ENCODE measurements at places on chromosomes 12 and 14.

DNA sequence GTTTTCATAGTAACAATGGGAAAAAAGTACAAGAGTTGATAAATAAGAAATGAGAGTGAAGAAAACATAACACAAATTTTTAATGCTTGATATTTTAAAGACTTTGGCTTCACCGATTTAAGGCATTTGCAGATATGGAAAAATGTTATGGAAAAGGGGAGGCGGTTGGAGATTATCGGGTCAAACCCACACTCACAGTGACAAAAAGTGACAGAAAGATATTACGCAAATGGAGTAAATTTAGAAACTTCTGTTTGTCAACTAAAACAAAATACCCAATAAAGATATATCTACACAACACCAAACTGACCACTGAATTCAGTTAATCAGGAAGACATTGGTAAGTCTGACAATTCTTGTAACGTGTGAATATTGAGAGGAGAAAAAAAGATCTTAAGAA lies 2.5 kb downstream of the PPP1R12A start:
- DNase-seq: no peak

DNA sequence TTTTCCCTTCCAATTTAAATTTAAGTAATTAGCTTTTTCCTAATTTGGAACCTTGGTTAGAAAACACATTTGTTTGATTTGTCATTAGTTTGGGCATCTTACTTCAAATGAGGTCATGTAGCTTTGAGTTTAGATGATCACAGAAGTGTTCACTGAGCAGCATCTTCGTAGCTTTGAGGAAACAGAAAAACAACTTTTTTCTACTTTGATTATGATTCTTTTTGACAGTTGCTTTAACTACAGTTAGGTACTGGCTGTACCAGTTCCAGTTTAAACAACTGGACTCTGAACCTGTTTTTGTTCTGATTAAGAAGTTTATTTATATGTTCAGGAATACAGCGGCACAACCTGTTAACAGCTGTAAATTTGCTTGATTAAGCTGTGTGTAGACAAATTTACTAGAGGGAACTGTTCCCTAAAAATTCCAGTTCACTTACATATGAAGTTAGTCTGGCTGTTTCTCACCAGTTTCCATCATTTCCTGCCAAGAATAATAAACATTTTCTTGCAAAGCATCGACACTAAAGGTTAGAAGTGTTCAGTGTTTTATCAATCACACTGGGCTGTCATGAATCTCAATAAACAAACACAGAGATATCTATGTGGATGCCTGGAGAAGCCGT lies 191.9 kb downstream of the RAD51B start:
- no peak for DNase-seq

- no peak for DNase-seq
Observed at GRCh38 chr12:18443768-18444437, 182.6 kb downstream of the PIK3C2G start.

DNA sequence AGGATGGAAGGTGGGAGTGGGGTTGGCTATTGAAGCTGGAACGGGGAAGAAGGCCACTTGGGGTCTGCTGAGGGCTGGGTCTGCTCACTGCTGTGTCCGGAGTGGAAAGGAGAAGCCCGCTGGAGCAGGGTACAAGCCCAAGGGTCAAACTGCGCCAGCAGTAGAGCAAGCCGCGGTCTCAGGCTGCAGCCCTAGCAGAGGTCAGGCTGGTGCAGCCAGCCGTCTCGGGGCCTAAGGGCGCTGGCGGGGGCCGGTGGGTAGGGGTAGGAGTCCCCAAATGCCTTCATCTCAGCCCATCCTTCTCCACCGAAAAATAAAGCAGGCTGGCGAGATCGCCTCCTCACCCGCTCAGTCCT lies 718 bp upstream of the JDP2 start:
- DNase-seq: no peak

DNA sequence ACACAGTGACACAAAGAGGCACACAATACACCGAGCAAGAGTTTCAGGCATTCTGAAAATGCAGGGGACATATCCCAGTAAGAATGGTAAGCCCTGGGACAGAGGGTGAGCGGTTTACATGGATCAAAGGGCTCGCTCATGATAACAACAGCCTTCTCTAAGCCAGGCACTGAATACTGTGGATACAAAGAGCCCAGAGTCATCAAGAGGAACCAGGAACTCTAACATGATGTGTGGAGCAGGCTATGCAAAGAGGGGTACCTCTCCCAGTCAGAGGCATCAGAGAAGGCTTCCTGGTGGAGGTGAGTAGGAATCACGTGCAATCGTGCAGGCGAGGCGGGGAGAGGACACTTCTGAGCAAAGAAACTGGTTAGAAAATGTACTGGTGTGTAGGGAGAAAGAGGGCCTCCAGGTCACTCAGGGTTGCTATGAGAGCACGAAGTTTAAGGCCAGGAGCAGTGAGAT lies 76.9 kb upstream of the EEA1 start:
- DNase-seq: no peak

DNA sequence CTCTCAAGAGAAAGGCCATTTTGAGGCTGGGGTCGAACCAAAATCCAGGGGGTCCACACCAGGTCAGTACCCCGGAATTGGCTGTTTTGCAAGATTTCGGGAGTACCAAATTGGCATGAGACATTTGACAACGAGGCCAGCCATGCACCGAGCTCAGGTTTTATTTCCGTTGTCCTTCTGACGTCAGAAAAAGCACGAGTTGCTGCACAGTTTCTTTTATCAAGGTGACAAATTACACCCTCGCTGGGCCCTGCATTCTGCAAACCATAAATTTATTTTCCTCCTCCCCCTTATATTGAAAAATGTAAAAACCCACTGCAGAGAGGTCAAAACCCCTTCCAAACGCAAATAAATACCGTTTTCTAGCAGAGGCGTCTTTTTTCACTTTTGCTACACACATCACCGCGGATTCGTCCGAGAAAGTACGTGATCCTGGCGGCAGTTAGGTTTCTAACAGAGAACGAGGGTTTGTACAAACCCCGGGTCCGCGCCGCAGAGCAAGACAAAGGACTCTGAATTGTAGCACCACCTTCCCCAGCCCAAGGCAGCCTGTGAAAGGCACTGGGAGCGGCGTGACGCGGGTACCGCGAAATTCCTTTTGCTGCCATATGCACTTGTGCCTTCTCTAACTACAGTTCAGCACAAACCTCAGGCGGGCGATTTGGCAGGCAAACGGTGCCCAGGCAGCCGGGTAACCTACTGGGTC lies 1.8 kb downstream of the SLC38A1 start:
- peak; percentile 66 for DNase-seq

GRCh38 chr12:109549613-109550270 lies 23.6 kb downstream of the MMAB start:
- DNase-seq: no peak

DNA sequence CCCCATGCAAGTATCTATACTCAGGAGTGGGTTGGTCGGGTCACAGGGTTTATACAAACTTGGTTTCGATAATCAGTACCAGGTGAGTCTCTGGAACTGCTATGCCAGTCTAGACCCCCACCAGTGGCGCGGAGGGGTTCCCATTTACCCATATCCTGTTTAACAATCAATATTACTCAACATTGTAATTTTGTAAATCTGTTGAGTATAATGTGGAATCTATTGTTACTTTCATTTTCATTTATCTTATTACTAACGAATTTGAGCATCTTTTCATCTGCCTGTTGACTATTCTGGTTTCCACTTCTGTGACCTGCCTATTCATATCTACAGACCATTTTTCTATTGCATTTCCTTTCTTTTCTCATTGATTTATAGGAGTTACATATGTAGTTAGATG lies 275.2 kb upstream of the CRY1 start:
- no peak for DNase-seq

GRCh38 chr12:78441737-78442453 lies 422.7 kb upstream of the SYT1 start:
- no peak for DNase-seq

DNA sequence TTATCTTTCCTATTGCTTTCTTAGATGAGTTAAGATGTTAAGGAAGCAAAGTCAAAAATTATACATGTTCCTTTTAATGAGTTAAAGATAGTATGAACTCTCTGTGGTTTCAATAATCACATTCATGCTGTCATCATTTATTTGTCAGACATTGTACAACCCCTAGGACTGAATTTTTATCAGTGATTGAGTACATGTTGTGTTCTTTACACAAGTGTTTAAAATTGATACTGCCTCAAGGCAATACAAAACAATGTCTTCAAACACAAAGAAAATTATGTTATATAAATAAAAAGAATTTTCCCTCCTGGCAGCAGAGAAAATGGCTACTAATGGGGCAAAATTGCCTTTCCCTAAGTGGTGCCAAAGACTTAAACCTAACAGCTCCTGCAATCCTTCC lies 34.6 kb upstream of the KCNJ8 start:
- DNase-seq: no peak

DNA sequence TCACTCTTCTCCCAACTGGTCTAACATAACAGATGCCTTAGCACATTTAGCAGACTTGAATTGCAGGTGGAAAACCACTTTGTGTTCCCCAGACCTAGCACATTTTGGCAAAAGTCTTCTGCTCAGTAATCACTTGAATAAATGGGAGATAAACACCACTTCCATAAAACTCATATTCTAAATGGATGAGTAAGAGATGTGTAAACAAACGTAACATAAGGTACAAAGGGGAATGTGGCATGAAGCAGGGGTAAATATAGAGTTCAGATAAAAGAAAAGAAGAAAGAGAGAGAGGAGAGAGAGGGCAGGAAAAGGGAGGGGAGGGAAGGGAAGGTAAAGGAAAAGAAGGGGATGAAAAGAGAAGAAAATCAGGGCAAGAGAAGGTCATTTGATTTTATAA lies 17.0 kb upstream of the KERA start:
- peak; percentile 6 for DNase-seq

DNA sequence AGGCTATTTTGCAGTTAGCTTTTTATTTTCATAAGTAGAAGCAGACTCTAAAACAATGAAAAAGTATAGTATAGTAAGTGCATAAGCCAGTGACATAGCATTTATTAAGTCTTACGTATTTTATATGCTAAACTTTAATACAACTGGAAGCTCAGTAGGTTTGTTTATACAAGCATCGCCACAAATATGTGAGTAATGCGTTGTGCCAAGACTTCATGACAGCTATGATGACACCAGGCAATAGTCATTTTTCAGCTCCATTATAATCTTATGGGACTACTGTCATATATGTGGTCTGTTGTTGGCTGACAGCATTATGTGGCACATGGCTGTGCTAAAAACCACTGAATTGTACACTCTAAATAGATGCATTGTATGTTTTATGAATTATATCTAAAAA lies 40.3 kb downstream of the SLC38A2 start:
- DNase-seq: no peak

- peak; percentile 6 for DNase-seq
Observed at GRCh38 chr12:42960087-42960527, 370.6 kb upstream of the PRICKLE1 start.

GRCh38 chr12:123367511-123367910 lies 2.9 kb upstream of the SBNO1 start:
- no peak for DNase-seq

GRCh38 chr14:21263284-21264024 lies 5.8 kb downstream of the HNRNPC start:
- no peak for DNase-seq

DNA sequence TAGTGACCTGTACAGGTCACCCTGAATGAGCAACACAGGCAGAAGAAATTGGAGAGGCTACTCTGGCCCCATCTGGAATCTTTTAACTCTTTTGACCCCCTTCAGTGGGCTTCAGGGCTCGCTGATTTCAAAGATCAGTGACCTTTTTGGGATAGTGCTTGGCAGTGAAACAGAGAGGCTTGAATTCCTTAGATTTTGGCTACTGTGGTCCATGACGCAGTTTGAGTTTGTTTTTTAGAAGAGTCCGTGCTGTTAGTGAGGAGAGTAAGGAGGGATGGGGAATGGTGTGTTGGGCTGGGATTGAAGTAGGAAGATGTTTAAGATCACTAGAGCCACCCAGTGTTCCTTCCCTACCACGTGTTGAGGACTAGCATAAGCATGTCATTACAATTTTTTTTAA lies 16.5 kb downstream of the TMEM30B start:
- DNase-seq: no peak

GRCh38 chr12:99513066-99513465 lies 134.5 kb upstream of the GARIN6 start:
- no peak for DNase-seq

DNA sequence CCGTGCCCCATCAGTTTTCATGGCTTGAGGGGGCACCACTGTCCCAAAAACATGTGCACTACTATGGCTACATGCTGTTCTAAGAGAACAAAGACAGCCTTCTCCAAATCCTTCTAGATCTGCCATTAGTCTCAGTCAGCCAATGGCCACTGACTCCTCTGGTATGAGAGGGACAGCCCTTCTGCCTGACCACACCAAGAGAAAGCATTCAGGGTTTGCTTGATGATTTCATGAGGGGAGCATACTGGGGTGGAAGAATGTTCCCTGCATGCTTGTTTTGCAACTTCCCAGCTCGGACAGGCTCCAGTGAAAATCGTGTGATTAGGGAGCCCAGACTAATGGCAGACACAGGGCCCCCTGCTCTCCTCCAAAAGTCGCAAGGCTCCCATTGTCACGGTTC lies 199.6 kb upstream of the ALG10B start:
- no peak for DNase-seq

DNA sequence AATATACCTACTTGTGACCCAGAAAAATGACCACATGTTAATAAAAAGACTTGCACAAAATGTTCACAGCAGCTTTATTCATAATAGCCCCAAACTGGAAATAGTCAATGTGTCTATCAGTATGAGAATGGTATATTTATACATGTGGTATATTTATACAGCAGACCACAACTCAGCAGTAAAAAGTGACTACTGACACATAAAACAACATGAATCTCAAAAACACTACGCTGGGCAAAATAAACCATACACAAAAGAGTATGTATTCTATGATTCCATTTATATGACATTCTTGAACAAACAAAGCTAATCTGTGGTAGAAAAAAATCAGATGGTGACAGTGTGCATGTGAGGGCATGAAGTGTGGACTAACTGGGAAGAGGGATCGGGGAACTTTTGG lies 35.1 kb downstream of the ARF6 start:
- no peak for DNase-seq

GRCh38 chr14:74671789-74672188 lies 41.1 kb downstream of the AREL1 start:
- no peak for DNase-seq

All from NCI-H1105 (cell line).